Astrocyte of the spinal cord (primary cell): ENCODE measurements at places on chromosomes 7 and 10.
A peak's percentile ranks its signal among the peaks of the same experiment; 100 is the strongest.

GRCh38 chr10:7405637-7406036, 5.2 kb downstream of the SFMBT2 start:
- no peak for DNase-seq

DNA sequence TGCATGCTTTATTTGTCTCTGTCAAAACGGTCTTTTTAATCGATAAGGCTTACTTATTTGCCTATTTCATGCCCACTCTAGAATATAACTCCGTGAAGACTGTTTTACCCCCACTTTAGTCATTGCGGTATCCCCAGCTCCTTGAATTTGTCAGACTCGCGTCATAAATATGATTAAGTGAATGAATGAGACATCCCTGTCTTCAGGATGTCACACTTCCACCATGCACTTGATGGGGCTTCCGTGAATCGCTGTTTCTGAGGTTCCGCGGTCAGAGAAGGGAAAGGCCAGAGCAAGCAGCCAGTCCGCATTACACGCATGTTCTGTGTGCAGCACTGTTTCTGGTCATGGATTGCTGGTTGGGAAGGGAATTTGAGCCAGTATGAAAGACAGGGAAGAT, 138.8 kb downstream of the CELF2 start:
- no peak for DNase-seq

DNA sequence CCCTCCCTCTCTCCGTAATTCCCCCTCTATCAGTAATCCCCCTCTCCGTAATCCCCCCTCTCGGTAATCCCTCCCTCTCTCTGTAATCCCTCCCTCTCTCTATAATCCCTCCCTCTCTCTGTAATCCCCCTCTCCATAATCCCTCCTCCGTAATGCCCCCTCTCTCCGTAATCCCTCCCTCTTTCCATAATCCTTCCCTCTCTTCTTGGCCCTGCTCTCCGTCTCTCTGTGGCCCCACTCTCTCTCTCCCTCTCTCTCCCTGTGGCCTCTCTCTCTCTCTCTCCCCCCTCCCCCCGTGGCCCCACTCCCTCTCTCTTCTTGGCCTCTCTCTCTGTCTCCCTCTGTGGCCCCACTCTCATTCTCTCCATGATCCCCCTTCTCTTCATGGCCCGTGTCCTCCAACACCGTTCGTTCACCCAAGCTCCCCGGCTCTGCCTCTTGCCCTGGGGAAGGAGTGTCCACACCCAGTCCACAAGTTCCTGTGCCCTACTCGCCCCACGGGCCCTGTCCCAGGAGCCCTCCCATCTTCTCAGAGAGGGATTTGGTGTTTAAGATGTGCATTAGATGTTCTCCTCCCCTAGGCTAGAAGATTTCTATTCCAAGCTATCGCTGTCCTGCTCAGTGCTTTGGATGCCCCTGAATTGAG, 19.8 kb downstream of the SHH start:
- DNase-seq = no peak

DNA sequence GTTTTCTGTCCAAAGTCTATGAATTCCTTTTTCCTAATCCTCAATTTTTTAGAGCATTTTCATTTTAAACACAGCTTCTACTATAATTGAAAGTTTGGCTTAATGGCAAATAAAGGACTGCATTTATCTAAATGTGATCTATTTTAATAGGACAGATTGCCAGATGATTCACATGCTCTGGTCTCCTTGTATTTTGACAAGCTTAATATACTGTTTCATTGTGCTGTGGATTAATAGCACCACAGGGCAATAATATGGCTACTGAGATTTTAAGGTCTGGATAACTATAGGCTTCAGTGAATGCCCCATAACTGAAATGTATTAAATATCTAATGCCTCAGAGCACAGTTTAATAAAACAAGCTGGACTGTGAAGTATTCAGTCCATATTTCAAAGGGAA, 1362.8 kb downstream of the XPNPEP1 start:
- DNase-seq = no peak

- DNase-seq = no peak
Measured at GRCh38 chr7:68629-69028, 123.7 kb upstream of the FAM20C start.

- no peak for DNase-seq
Measured at GRCh38 chr7:30347226-30348082, 63.1 kb downstream of the ZNRF2 start.

DNA sequence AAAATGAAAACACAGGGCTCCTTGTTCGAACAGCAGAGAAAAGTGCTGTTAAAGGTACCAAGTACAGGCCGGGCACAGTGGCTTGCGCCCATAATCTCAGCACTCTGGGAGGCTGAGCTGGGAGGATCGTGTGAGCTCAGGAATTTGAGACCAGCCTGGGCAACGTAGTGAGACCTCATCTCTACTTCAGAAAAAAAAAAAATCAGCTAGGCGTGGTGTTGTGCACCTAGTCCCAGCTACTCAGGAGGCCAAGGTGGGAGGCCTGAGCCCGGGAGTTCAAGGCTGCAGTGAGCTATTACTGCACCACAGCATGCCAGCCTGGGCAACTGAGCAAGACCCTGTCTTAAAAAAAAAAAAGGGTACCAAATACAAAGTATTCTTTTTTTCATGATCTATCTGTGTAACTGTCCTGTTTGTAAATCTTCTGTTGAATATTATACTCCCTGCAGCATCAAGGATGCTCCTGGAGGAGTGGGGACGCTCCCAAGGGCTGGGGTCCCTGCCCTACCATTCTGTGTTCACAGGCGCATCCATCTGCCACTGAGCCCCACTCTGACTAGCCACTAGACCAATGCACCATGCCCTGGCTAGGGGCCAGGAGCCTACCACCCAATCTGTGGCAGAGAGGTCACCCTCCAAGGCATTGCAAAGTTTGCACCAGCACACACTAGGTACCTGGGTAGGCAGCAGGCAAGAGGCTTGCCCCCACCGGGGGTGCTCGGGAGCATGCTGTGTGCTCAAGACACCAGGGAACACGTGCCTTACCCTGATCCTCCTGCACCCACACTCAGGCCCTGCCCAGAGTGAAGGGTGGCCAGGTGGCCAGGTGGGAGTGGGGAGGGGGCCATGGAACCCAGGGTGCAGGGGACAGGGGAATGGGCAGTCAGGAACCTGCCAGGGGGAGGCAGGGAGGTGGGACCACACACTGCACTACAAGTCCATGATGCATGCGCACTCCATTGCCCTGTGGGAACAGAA, 67.3 kb upstream of the KMT2C start:
- no peak for DNase-seq

DNA sequence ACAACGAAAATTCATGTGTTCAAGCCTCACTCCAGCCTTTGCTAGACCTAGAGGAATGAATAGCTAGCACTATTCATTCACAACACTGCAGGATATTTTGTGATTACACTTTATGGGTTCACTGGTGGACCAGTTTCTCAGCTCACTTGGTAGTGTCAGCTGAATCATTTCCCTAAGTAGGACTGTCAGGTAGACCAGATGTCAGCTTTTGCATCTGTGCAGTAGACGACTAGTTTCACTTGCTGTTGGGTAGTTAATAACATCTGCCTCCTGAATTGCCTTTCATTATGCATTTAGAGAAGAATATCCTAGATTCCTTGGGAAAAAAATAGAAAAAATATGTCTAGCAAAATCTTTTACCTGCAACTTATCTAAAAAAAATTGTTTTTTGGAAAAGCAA, 296.4 kb downstream of the ADARB2 start:
- DNase-seq = no peak

GRCh38 chr7:137981175-137981574, 20.7 kb downstream of the CREB3L2 start:
- no peak for DNase-seq

GRCh38 chr7:11394438-11394837, 420.8 kb downstream of the PHF14 start:
- no peak for DNase-seq

- DNase-seq = no peak
Measured at GRCh38 chr7:143399151-143399550, 9.5 kb downstream of the EPHA1 start.

DNA sequence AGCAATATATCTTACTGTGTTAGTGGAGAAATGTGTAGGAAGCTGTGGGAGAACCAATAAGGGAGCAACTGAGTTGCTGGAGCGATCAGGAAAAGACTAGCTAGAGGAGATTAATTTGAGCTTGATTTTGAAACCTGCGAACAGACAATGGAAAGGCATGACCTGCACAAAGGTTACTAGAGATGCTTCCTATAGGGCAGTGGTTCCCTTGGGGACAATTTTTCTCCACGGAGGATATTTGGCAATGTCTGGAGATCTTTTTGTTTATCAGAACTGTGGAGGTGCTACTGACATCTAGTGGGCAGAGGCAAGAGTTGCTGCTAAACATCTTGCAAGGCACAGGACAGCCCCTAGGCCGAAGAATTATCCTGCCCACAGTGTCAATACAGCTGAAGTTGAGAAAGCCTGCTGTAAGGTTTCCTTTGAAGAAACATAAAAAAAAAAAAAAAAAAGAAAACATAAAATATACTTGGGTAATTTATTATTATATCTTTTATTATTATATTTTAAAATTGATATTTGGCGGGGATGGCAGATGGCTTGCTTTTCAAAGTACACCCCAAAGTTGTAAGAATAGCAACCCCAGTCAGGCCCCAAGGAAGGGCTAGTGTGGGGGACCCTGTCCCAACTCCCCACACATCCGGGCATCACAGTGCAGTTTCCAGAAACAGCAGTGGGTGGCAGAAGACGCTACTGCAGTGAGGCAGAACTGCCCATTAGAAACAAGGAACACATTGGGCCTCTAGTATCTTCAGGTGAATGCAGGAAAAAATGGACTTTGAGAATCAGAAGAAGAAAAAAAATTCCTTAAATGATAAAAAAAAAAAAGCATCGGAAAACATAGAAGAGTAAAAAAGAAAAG, 481.6 kb downstream of the SH2D4B start:
- DNase-seq = peak; percentile 54

DNA sequence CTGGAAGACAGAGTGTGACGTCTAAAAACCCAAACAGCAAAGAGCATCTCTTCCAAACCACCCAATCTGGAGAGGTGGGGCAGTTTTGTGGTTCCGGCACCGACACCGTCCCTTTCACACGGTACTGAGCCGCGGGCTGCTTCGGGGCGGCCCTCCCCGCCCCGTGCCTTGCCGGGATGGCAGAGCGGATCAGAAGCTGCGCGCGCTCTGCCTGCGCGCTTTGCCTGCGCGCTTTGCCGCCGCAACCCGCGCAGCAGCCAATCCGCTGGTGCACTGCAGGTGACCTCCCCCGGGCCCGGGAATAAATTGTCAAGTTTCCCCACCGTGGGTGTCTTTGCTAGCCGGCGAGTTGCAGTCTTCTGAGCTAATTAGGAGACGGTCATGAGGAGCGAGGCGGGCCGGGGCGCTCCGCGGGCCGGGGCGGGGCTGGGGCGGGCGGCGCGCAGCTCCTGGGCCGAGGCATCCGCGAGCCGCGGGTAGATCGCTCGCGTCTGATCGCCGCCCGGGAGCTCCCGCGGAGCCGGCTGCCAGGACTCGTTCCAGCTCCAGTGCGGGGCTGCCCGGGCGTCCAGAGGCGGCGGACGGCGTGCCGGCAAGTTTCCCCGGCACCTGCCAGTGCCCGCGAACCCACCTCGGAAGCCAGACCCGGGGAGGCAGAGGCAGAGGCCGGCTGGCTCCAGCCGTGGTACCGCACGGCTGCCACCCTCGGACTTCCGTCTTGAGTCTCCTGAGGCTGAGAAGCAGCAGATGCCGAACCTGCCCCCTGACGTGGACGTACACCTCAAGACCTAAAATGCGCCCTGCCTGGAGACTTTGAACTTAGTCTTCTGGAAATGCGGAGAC, 536.0 kb upstream of the GALNT17 start:
- no peak for DNase-seq

- DNase-seq = no peak
Measured at GRCh38 chr7:73882047-73882402, 21.1 kb downstream of the TMEM270 start.

- no peak for DNase-seq
Measured at GRCh38 chr7:15889507-15889906, 203.0 kb upstream of the MEOX2 start.

DNA sequence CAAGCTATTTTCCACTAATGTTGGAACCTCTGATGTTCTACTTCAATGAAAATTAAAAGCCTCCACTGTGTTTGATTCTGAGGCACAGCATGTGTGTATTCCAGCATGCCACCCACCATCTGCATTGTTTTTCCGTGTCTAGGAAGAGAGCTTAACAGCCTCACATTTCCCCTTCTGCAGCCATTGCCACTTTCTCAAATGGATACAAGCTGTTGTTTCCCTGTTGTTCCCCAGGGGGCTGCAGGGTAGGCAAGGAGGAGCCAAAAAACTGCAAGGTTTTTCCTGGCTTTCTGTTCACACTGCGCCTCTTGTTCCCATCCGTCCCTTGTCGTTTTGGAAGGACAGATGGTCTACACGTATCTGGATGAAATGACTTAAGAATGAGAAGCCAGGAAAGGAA, 72.3 kb upstream of the DNAJB12 start:
- DNase-seq = no peak

GRCh38 chr10:5538892-5539651, 14.3 kb downstream of the CALML3 start:
- DNase-seq = no peak

DNA sequence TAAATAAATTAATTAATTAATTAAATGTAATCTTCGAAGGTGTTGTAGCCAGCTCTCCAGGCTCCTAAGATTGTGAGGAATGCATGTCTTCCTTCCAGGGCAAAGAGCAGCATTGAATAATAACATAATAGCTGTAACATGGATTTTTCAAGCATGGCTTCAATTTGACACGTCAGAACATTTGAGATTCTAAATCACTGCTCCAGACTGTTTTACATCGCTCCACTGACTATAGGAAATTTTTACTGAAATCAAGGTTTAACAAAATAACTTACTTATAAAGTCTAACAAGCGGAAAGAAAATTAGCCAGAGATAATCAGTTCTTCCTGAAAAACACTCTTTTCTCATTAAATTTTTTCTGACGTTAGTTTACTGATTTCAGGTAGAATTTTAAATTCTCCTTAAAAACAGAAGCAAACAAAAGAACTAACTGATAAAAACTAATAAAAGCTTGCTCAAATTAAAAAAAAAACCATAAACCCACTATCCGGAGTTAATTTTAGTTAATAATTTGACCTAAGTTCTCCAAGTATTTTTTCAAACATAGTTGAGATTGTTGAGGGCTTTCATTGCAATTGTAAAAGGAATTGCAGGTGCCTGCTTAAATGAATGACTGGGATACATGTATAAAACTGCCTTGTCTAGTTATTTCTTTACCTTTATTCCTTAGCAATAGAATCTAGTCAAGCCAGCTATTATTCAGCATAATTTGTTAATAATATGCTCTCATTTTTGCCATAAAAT, 51.2 kb upstream of the SGCE start:
- no peak for DNase-seq

DNA sequence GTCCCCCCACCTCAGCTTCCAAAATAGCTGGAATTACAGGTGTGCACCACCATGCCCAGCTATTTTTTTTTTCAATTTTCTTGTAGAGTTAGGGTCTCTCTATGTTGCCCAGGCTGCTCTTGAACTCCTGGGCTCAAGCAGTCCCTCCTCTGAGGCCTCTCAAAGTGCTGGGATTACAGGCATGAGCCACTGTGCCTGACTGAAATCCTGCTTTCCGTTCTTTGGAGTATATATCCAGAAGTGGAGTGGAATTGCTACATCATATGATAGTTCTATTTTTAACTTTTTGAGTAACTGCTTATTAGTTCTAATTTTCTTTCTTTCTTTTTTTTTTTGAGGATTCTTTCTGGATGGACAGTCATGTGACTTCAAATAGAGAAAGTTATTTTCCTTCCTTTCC, 62.9 kb upstream of the ZMIZ2 start:
- no peak for DNase-seq
